ENCODE measurements at places on chromosomes 16 and 17. TPM values are rescaled to one million over a fixed set of nuclear protein-coding genes. Genes with fewer than 3 reads are reported as not detected.

DNA sequence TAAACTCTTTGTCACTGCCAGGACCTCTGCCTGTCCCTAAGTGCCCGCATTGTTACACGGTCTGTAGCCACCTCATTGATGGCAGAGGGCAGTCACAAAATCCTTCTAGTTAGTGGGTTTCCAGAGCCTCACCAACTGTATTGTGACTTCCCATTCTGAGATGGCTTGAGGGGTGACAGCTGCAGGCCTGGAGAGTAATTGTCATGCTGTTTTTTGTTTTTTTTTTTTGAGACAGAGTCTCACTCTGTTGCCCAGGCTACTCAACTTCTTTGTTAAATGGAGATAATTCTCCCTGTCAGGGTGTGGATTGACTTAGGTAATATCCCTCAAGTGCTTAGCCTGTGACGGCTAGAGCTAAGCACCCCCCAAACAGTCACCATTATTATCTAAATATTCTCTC lies 77.9 kb downstream of the SDR42E1 start:
- no peak for DNase-seq

DNA sequence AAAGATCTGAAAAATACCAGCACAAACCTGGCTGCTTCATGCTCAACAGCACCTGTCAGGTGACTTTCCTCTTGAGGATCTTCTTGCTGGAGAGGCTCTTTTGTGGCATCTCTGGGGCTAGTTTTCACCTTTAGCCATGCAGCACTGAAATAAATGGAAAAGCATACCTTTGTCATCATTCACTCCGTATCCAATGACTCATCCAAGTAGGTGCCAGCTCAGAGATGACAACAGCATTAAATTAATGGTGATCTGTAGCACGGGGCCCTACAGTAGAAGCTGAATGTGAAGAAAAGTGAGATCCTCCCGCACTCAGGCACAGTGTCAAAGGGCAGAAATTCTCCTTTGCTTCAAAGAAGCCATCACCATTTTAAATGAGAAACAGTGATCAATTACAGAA lies 32.2 kb downstream of the KIAA0753 start:
- no peak for DNase-seq

- DNase-seq: no peak
These were observed 11.7 kb downstream of the ZP2 start for GRCh38 chr16:21199607-21200218.

DNA sequence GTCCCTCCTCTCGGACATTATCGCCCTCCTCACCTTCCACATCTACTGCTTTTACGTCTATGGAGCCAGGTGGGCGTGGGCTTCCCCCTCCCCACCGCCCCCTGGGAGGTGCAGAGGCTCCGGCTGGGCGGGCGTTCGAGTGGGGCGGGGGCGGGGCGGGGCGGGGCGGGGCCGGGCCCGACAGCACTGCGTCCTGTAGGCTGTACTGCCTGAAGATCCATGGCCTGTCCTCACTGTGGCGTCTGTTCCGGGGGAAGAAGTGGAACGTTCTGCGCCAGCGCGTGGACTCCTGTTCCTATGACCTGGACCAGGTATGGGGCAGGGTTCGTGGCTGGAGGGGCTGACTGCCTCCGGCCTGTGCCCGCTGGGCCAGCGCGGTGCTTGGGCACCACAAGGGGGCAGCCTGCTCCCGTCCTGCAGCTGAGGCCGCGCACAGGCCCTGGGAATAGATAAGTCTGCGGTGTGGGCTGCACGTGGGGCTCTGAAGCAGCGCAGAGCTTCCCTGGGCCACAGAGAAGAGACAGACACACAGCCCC lies 9.2 kb downstream of the PIGQ start:
- peak; percentile 32 for DNase-seq

NPLOC4 gene
- 69.6 TPM for total RNA-seq

METRN gene
- 9.2 TPM for total RNA-seq

DNA sequence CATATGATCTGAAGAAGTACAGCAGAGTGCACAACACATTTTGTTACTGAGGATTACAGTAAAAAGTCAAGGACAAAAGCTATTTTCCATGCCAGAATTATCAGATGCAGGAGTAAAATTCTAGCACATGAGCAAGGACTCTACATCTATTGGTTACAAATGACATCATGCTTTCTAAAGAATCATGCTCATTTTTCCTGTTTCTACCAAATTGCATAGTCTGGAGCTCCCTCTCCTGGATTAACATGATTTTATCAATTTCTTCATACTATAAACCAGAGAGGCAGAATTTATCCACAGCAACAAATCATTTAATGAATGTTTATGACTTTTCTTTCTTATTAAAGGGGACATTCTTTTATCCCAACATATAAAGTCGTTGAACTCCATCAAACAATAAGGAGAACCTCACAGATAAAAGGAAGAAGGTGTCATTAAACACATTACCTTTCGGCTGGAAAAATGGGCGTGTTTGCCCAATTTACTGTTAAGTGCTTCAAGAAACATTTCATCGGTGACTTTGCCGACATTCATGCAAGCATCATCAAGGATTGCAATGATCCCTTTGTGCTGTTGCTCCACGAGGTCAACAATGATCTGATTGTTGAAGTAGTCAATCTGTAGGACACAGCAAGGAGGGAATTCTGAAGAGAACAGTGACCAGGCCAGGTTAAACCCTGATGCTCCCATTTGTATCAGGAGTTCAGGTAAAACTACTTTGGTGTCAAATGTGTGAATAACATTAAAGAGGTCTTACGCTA lies 121.7 kb downstream of the MYO1D start:
- DNase-seq: no peak

DNA sequence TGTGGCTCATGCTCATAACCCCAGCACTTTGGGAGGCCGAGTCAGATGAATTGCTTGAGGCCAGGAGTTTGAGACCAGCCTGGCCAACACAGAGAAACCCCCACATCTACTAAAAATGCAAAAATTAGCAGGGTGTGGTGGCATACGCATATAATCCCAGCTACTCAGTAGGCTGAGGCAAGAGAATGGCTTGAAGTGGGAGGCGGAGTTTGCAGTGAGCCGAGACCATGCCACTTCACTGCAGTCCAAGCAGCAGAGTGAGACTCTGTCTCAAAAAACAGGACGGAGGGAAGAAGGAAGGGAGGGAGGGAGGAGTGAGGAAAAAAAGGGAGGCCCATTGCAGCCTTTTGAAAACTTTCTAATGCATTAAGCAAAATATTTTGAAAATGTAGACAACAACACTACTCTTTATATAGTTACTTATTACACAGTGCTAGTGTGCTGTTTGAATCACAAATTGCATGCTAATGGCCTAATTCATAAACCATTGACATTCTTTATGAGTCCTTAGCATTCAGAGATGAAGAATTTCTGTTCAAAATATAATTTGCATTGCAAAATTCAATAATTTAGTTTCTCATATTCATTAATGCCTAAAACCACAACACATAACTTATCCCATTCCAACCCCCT lies 59.4 kb downstream of the TMEM114 start:
- no peak for DNase-seq

KRTAP1-1 gene
- not detected for total RNA-seq

- DNase-seq: no peak
These were observed 1.2 kb downstream of the RABEP2 start for GRCh38 chr16:28923652-28924398.

- no peak for DNase-seq
These were observed 10.5 kb downstream of the SREBF1 start for GRCh38 chr17:17826342-17826713.

CCL1 gene
- not detected for total RNA-seq

SLC16A5 gene
- 3.6 TPM for total RNA-seq

DNA sequence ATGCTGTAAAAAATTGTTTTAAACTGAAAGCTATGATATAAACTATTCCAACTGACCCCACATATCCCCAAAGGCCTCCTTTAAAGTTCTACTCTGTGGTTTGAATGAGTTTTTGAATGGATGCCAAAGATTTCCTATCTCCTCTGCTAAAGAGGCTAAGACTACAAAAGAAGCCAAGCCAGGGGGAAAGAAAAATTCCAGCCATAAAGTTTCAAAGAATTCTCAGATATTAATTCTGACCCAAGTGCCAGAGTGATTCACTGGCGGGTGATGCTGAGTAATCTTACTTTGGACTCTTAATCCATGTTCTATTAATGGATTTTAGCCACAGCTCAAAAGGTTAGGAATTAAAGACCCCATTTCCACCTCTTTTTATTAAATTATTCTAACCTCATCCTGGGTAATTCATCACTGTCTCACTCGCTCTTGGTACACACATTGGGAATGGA lies 60.7 kb downstream of the HS3ST3A1 start:
- no peak for DNase-seq

KRT14 gene
- total RNA-seq: not detected

C16orf54 gene
- total RNA-seq: 132 TPM

NDRG4 gene
- total RNA-seq: not detected

DNA sequence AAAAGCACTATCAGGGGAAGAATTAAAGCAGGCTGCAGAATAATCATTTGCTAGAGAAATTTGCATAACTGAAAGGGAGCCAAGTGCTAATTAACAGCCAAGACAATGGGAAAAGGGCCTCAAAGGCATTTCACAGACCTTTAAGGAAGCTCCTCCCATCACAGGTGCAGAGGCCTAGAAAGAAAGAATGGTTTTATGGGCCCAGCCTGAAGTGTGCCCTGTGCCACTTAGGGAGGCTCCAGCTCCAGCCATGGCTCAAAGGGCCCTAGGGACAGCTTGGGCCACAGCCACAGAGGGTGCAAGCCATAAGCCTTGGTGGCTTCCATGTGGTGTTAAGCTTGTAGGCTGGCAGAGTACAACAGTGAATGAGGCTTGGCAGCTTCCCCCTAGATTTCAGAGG lies 50.1 kb downstream of the RNF112 start:
- DNase-seq: no peak

- no peak for DNase-seq
These were observed 138.3 kb downstream of the CHD9NB start for GRCh38 chr16:52914428-52914827.

DNA sequence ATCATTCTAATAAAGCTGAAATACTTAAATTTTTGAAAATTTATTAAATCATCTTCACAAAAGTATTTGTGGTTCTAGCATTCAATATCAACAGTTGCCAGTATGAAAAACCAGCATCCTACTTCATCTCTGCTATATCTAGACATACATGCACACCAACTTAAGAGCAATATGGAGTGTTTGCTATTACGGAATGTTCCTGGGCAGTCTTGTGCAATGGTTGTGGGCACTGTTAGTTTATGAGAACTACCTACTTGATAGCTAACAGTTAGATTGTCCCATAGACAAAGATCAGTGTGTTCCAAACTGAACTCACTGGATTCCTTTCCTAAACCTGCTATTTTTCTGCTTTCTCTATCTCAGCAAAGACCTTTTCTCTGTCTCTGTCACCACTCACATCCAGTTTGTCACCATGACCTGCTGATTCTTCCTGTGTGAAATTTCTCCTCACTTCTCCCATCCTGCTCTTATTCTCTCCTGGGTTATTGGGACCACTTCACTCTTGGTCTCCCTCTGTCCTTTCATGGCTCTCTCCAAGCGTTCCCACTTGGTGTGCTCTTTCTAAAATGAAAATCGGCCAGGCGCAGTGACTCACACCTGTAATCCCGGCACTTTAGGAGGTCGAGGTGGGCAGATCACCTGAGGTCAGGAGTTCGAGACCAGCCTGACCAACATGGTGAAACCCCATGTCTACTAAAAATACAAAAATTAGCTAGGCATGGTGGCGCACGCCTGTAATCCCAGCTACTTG lies 27.7 kb downstream of the CNTROB start:
- DNase-seq: no peak
